ENCODE measurements at places on chromosomes 16 and 17.

DNA sequence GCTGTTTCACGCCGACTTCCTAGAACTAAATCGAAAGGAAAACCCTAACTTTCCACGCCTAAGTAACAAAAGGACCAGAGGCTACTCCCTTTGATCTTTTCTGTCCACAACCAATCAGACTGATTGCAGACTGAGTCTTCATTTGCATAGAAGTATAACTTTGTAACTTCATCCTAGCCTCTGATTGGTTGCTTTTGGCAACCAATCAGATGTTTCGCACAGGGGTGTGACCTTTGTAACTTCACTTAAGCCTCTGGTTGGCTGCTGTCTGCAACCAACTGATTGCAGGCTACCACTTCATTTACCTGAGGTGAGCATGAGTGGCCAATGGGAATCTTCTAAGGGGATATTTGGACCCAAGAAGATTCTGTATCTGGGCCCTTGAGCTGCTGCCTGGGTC is 17.4 kb upstream of the ICAM2 start:
- DNase-seq = no peak

GRCh38 chr17:72952220-72952619 is 140.3 kb downstream of the SLC39A11 start:
- no peak for DNase-seq

DNA sequence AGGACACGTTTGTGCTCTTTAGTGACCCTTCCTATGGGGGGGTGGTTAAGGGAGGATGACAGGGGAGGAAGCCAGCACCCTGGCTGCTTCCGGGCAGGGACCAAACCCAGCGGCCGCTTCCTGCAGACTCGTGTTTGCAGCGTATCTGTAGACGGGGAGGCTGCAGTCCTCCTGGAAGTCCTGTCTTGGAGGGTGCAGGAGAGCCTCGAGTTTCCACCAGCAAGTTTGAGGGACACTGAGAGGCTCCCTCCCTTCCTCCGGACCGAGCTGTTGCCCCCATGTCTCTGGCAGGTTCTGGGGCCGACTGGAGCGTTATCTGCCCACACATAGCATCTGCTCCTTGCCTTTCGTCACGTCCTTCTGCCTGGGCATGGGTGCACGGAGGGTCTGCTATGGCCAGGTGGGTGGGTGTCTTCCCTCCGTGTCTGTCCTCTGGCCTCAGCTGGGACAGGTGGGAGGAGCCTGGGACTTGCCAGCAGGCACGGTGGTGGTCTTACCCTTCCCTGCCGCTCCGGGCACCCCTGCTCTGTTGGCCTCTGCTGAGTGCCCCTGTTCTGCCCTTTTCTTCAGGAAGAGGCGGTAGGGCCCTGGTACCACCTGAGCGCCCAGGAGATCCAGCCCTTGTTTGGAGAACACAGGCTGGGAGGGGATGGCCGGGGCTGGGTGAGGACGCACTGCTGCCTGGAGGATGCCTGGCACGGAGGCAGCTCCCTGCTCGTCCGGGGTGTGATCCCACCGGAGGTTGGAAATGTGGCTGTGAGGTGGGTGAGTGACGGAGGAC is 8.8 kb downstream of the ENGASE start:
- no peak for DNase-seq

DNA sequence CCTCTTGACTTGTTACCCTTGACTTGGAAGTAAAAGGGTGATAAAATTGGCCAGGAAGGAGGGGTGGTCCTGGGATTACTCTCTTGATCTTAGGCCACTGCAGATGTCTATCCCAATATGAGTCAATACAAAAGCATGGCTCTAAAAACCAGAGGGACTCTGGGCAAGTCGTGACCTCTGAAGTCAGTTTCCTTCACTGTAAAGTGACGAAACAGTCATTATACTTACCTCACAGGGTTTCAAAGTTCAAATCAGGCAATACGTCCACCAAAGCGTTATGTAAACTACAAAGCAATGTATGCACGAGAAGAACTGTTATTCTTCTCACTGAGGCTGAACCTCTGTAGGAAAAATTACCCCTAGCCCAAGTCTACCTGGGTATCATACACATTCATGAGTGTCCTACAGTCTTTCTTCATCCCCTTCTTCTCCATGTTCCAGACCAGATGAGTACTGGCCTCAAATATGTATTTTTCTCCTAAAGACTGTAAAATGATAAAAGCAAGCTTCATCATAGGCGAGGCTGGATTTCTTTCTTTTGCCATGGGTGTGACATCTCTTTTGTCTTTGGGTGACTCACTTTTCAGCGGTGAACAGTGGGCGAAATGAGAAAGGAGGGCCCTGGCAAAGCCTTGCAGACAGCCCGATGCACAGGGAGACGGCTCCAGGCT is 34.5 kb upstream of the CLEC18B start:
- DNase-seq = no peak

DNA sequence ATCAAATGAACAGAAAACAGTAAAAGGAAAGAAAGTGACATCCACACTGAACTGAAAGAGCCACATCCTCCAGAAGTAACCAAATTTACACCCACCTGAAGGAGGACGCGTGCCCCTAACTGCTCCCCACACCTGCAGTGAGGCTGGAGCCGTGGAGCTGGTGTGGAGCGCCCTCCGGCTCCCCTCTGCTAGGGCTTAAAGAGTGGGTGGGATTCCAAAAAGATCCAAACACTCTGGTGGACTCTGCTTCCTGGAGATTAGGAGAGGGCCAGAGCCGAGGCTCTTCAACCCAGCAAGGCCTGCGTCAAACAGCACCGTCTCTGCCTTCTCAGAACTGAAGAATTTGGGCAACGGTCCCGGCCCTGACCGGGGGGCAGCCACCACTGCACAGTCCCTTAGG is 15.2 kb downstream of the CCDC40 start:
- no peak for DNase-seq

- DNase-seq = no peak
Observed at GRCh38 chr16:14180481-14180944, 109.4 kb downstream of the MRTFB start.

GRCh38 chr16:55588799-55589198 is 22.3 kb downstream of the CAPNS2 start:
- no peak for DNase-seq

- DNase-seq = peak; percentile 85
Observed at GRCh38 chr16:73000020-73000906, 47.7 kb downstream of the ZFHX3 start.
